ENCODE measurements at places on chromosomes 1 and 21.

DNA sequence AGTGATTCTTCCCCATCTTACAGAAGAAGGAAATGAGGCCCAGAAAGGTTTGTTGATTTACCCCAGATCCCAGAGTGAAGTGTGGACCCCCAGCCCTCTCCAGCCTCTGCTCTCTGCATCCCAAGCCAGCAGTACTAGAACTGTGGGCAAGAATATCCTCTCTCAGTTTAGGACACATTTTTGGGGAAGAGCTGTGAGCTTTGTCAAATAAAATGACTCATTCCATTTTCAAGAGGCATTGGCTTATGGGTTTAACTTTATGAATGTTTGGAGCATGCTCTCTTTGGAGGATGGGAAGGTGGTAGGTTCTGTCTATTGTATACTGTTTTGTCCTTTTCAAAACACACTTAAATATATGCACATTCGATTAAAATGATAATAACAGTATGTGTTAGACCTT is 70.6 kb upstream of the CNTN2 start:
- no peak for DNase-seq

GRCh38 chr1:26945728-26946127 is 14.5 kb downstream of the KDF1 start:
- DNase-seq, result no peak

GRCh38 chr1:220889333-220889732 is 10.1 kb downstream of the HLX start:
- no peak for DNase-seq

GRCh38 chr1:113904293-113904673 is 316 bp downstream of the AP4B1 start:
- no peak for DNase-seq

DNA sequence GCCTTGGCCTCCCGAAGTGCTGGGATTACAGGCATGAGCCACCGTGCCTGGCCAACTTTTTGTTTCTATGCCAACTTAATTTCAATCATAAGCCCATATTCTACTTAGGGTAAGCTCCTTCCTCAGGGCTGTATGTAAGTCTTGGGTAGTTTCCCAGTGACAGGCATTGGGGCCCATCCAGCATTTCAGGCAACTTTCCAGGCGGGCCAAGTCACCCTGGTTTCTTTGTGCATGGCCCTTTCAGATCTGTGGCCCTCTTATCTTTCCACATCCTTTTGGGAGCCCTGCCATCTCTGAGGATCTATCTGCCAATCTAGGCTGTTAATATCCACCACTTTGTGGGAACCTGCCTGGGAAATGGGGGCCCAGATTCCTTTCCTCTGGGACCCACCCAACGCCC is 58.7 kb downstream of the TNN start:
- DNase-seq, result no peak

- DNase-seq, result no peak
These were observed 296.2 kb downstream of the VAV3 start for GRCh38 chr1:107668762-107669161.

DNA sequence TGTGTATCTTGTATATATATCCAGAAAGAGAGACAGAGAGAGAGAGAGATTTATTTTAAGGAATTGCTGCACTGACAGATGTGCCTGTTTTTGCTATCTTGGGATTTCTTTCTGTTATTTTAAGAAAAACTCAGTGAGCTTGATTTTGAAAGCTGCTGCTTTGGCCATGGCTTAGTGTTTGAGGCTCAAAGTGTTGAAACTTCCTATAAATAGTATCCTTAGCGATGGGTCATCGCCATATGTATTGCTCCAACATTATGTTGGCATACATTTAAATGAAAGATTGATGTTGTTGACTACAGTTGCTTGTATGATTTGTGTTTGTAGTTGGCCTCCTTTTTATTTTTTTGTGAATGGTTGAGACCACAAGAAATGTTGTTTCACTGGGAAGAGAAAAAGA is 29.0 kb upstream of the NTPCR start:
- DNase-seq, result no peak

DNA sequence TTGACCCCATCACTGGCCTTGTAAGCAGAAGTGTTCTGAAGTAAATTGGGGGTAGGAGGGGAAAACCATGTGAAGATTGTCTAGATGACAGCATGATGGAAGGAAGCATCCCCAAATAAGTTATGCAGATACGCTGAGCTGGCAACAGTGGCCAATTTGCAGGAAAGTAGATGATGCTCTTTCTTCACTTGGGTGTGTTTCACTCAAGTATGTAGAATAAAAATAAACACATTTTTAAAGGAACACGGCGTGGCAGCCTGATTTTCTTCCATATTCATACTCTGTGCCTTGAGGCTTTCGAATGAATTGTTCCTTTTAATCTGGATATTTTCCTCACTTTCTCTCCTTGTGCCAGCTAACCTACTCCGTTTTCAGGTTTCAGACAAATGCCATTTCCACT is 295.5 kb upstream of the DPYD start:
- DNase-seq, result no peak

DNA sequence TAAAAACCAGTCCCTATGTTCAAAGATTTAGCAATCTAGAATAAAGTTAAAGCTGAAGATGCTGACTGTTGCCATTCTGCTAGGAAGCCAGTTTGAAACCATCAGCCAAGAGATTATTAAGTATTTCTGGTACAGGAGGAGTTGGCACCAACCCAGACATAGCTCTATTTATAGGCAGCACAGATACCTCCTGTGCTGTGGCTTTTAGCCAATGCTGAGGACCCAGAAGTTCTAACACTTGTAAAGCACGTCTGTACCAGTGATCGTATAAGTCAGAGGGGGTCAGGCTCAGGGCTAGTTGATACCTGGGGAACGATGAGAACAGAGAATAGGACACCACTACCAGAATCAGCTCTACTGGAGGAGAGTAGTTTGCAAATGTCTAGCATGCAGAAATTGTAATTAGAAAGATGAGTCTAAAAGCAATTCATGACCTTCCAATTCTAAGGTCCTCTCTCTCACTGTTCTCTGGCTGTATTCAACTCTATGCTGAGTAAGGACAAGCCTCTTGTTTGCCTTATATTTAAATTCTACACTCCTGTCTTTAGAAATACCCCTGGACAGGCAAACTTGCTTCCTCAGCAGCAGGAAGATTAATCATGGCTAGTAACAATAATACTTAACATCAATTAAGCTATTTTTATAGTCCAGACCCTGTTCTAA is 96.8 kb upstream of the PALMD start:
- peak; percentile 49 for DNase-seq

- DNase-seq, result no peak
These were observed 378.9 kb downstream of the PLPP3 start for GRCh38 chr1:56200442-56200841.

- DNase-seq, result no peak
These were observed 42.0 kb upstream of the COL6A2 start for GRCh38 chr21:46055863-46056281.

- no peak for DNase-seq
These were observed 89.1 kb downstream of the RHOU start for GRCh38 chr1:228824366-228824765.

DNA sequence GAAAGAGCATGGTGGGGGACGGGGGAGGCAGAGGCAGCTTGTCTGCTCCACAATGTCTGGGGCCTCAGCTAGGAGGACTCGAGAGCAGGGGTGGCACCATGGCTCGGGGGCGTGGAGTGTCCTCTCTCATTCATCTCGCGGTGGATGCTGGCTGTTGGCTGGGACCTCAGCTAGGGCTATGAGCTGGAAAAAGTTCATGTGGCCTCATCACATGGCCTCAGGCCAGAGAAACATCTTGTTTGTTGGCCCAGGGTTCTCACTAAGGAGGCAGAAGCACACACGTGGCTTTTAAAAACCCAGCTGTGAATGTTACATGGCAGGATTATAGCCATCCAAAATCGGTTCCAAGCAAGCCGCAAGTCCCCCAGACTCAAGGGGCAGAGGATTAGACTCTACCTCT is 6.2 kb upstream of the CENPS start:
- DNase-seq, result peak; percentile 30

DNA sequence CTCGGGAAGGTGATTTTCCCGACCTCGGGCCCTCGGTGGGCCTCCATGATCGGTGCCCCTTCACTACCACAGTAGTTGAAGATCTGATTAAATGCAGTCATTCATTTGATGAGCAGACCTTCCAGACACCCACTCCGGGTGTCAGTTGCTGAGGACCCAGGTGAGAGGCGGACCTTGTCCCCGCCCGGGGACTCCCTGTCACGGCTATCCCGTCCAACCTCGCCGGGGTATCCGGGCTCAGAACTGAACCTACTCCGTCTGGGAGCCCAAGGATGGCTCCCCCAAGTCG is 22.6 kb downstream of the RNU1-3 start:
- DNase-seq, result no peak

- DNase-seq, result peak; percentile 40
These were observed 10.1 kb downstream of the MATN1 start for GRCh38 chr1:30713311-30713710.

GRCh38 chr1:21668232-21668950 is 766 bp downstream of the RAP1GAP start:
- DNase-seq, result no peak

- peak; percentile 22 for DNase-seq
These were observed 41.7 kb downstream of the PRKCZ start for GRCh38 chr1:2091611-2092604.

DNA sequence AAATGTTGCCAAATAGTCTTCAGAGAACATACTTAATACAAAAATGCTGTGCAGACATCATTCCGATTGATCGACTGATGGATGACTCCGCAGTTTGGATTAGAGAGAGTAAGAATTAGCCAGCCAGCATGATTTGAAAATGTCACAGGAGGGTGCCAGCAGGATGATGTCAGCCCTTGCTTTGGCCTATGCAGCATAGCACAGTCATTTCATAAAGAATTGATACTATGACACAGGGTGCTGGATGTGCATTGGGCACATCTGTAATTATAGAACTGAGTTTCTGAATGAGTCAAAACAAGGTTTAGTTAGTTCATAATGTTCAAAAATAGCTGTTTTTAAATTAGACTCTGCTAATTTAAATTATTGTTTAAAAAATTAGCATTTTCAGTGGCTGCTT is 21.6 kb upstream of the TRAF5 start:
- peak; percentile 76 for DNase-seq

DNA sequence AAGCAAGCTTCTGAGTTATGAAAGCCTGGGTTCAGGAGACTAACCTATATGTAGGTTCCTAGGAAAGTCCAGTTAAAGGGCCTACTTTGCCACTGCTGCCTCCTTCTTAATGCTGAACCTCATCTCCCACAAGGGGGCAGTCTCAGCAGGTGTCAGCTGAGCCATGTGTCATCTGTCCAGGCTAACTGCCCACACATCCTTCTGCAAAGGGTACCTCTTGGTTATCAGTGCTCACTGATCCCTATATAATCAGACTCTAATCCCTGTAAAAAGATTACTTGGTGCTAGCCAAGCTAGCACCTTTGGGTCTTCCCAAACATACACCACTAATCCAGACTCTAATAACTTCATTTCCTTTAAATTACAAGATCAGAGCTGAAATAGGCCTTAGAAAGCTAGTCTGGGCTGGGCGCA is 9.0 kb downstream of the PRDX1 start:
- peak; percentile 57 for DNase-seq

GRCh38 chr1:16367968-16368890 is 1.2 kb downstream of the SZRD1 start:
- DNase-seq, result no peak

- DNase-seq, result no peak
These were observed 7.9 kb downstream of the CAMK2N1 start for GRCh38 chr1:20478057-20478635.

GRCh38 chr1:154265586-154265985 is 6.8 kb upstream of the HAX1 start:
- DNase-seq, result no peak

GRCh38 chr1:156359973-156360372 is 9.0 kb upstream of the RHBG start:
- peak; percentile 47 for DNase-seq

- no peak for DNase-seq
These were observed 141.0 kb downstream of the ATP6V1G3 start for GRCh38 chr1:198399452-198399851.

DNA sequence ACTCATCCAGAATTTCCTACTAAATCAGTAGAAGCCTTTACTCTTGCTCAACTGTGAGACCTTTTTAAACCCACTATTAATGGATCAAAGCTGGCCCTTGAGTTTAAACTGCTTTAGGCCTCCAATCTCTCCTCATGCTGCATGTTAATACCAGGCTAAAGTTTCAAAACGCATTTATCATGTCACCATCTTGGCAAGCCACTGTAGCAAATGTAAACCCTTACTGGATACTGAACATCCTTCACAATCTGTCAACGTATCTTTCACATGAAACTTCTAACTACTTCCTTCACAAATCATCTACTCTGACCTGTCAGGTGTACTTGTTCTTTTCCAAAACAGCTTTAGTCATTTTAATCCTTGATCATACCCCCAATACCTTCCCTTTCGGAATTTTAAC is 3.0 kb downstream of the PAXBP1 start:
- DNase-seq, result no peak

DNA sequence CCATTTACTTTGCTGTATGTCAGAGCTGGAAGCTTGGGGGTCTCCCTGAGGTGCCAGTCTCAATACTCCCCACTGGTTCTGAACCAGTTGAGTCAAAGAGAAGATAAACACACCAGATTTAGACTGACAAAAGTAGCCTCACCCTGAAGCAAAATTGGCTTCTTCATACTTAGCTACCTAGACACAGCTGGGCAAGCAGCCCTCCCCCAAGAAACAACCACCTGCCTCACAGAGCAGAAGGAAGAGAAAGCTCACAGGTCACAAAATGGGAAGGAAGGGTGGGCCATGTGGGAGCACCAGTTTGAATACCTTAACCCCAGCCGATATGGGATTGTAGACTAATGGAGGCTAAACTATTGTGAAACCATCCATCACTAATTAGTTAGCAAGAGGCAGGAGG is 24.6 kb upstream of the MYSM1 start:
- no peak for DNase-seq

GRCh38 chr1:7941437-7941793 is 776 bp upstream of the TNFRSF9 start:
- no peak for DNase-seq

DNA sequence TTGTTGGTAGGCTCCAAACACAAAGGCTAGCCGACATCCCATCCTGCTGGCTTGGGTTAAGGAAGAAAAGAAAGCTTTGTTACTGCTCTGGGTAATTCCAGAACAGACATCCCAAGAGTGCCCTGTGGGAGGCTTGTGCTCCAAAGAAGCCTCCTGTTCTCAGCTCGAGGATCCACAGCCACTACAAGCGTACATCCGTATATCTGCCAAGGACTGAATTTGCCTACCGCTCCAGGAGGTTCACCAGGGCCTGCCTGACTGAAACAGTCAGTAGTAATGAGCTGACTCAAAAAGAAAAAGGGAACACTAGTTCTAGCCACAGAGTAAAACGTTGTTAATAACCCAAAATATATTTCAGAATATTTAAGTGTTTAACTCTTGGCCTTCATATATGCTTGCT is 24.8 kb upstream of the MUTYH start:
- no peak for DNase-seq

GRCh38 chr1:169325117-169325516 is 42.5 kb downstream of the NME7 start:
- DNase-seq, result no peak

DNA sequence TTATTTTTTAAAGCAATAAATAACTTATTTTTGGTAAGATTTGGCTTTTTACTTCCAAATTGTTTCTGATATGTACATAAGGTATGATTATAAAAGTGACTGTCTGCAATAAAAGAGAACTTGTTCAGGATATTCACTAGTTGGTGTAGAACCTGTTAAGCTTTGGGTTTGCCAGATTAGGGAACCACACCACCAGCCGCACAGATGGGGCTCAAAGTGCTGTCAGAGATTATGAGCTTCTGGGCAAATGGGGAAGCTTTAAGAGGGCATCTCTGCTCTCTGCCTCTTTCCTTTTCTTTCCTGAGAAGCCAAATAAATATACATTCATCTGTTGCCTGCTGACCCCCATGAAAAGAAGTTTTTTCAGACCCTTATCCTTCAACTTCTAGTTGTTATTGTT is 25.4 kb downstream of the IVNS1ABP start:
- DNase-seq, result no peak

All from fibroblast of skin of scalp (primary cell).